ENCODE measurements at places on chromosomes 7 and 10.

DNA sequence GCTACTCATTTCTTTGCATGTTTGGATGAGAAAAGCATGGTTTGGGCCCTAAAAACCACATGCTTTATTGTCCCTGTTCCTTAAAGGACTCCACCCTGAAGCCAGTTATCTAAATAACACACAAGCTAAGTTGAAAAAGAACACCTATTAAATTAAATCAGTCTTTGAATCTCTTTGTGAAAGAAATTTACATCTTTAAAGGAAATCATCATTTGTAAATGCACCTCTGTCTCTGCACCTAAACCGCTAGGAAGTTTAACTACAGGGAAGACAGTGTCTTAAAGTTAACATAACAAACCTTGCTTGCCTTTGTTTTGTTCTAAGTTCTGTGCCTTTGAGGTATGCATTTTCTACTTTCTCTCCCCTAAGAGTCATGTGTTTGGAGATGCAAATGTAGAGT, 52.6 kb downstream of the HTR7 start:
- DNase-seq: no peak

GRCh38 chr7:23394488-23395171, 75.7 kb downstream of the IGF2BP3 start:
- no peak for DNase-seq

- no peak for DNase-seq
Observed at GRCh38 chr7:51369746-51370145, 53.1 kb upstream of the COBL start.

DNA sequence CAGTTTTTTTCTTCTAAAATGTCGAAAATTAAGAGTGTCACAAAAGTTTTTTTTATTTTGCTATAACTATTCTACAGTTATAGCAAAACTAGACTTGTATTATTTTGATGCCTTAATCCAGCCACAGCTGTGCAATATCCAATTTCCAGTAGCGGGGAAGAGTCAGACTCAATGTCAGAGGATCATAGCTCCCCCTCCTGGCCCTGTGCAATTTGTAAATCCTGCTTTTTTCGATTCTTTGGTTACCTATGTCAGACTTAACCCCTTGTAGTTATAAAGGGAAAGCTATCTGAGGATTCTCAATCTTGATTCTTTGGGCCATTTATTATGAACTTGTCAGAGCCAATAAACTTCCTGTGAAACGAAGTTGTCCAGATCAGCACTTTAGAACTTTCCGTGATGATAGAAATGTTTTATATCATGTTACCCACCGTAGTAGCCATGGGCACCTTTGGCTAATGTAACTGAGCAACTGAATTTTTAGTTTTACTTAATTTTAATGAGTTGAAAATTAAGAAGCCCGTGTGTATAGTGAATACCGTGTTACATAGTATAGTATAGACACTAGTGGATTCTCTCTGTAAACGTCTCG, 87.7 kb upstream of the PRKCQ start:
- DNase-seq: peak; percentile 36

GRCh38 chr10:59607970-59608369, 101.7 kb downstream of the SLC16A9 start:
- no peak for DNase-seq

GRCh38 chr7:105014693-105015389, 836 bp downstream of the KMT2E start:
- peak; percentile 46 for DNase-seq

- no peak for DNase-seq
Observed at GRCh38 chr10:117699436-117700075, 157.0 kb downstream of the EMX2 start.
